ENCODE measurements at places on chromosomes 1 and 21.

DNA sequence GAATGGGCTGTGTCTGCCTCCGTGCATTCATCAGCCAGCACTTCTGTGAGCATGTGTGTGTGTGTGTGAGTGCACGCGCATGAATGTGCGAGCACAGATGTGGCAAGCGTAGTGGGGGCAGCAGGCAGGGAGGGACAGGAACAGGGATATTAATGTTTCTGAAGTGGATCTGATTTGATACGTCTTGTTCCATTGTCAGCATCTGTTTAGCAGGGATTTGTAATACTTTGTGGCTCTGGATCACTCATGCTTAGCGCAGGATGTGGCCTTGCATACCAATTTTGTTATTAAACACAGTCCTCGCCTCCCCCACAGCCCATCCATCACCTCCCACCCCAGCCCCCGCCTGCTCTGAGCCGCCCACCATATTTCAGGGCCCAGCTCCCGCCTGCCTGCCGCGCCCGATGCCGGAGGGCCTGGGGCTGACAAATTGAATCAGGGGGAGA, 52.4 kb downstream of the TMEM53 start:
- peak; percentile 22 for DNase-seq

GRCh38 chr1:45541193-45541592, 9.4 kb upstream of the AKR1A1 start:
- DNase-seq, result no peak

- no peak for DNase-seq
These were observed 48.5 kb downstream of the FH start for GRCh38 chr1:241470908-241471590.

DNA sequence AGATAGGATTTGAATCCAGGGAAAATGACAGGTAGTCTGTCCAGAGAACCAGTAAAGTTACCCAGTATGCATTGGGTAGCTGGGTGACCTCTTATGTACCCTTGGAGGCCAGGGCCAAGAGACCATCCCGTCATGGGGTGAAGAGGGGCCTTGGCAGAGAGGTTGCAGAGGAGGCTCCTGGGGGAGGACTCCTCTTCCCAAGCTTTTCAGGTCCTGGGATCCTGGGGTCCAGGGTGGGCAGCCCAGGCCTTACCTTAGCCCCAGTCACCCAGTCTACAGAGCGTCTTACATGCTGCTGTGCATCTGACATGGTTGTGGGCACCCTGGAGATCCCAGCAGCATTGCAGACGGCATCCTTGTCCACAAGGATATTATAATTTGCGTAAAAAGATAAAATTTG, 14.0 kb downstream of the PMF1 start:
- no peak for DNase-seq

DNA sequence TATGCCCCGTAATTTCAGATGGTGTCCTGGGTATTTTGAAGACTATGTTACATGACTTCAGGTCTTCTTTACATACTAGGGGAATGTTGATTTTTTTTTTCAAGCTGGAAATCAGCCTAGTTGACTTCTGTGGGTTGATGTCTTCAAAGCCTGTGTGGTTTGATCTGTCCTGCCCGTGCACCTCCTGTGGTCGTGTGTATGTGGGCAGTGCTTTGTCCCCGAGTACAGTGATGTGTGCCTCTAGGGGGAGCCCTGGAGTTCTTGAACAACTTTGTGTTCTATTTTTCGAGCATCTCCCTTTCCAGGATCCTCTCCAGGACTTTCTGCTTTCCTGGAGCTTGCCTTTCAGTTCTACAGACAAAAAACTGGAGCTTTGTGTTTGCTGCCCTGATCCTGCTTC, 28.9 kb downstream of the OBSCN start:
- DNase-seq, result peak; percentile 66

DNA sequence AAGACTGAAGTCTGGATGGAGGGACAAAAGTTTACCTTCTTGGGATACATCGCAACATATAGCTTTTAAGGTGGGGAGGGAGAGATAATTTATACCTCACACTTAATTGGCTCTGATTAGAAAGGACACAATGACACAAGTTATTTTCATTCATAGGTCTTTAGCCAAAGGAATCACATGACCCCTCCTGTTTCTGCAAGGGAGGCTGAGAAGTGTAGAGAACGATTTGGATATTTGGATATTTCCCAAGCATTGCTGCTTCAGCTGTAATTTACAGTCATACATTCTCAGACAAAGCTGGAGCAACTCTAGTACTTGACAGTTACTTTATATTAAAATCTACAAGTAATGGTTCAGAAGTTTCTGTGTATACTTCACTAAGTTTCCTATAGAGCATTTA, 24.2 kb downstream of the DAP3 start:
- no peak for DNase-seq

- no peak for DNase-seq
These were observed 6.3 kb downstream of the FHL3 start for GRCh38 chr1:37998913-37999429.

- DNase-seq, result peak; percentile 10
These were observed 21.3 kb upstream of the COL18A1 start for GRCh38 chr21:45383615-45384201.

DNA sequence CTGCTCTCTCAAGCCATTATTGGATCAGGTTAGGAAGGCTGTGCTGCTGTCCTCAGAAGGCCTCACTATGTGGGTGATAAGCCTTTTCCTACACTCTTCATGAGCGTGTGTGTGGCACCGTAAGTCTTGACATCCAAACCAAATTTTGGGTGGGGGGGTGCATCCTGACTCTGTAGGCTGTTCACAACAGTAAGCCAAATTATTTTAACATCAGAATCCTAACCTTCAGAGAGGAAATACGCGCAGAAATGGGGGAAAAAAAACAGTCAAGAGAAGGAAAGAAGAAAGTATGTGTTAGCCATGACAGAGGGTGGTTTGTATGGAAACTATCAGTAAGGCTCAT, 21.0 kb downstream of the STPG1 start:
- no peak for DNase-seq

DNA sequence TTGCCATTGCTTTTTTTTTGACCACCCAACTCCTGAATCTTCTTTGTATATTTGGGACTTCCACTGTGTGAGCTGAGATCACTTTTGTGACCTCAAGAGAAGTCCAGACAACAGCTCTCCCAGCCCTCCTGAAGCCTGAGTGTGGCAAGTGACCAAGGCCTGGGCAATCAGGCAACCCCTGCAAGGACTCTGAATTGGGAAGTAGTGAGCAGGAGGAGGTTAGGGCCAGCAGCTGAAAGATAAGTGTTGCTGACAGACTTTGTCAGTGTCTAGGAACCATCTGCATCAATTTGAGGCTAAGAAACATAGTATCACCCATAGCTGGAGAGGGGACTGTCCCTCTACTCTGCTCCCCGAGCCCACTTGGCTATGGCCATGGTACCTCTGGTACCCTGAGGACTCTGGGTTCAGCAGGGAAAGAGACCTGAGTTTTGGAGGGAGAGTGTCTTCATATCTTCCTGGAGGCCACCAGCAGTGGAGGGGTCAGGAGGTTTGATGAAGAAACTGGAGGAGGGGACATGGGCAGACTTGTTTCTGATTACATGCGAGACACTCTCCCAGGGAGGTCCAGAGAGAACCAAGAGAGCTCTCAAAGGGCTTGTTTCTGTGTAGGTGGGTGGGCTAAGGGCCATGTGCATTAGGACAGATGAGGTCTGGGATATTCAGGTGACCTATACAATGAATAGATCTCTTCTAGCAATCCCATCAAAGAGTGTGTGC, 147.0 kb upstream of the DNAH14 start:
- no peak for DNase-seq

GRCh38 chr1:150567341-150567716, 12.1 kb downstream of the MCL1 start:
- DNase-seq, result no peak

GRCh38 chr1:219666242-219666641, 53.3 kb upstream of the ZC3H11B start:
- no peak for DNase-seq

- no peak for DNase-seq
These were observed 27.9 kb downstream of the CACNA1S start for GRCh38 chr1:201084295-201084694.

DNA sequence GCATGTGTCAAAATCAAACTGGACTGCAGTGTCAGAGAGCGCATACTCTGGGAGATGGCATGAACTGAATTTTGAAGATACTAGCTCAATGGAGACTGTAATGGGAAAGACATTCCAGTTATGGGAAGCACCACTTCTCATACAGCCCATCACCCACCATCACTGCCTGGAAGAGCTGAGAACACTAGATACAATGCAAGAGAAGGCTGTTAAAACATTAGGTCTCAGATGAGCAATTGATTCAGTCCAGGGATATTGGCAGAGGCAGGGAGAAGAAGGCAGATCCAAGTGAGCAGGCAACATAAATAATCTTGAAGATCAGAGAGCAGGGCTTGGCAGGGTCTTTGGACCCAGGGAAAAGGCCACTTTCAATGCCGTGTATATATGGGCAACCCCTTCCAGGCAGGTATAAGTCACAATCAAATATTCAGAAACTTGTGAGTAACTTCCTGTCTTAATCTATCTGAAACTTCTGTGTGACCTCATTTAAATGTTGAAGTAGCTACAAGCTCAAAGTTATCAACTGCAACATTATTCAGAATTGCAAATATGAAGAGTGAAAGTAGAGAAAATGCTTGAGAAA, 290.3 kb upstream of the SGIP1 start:
- no peak for DNase-seq

DNA sequence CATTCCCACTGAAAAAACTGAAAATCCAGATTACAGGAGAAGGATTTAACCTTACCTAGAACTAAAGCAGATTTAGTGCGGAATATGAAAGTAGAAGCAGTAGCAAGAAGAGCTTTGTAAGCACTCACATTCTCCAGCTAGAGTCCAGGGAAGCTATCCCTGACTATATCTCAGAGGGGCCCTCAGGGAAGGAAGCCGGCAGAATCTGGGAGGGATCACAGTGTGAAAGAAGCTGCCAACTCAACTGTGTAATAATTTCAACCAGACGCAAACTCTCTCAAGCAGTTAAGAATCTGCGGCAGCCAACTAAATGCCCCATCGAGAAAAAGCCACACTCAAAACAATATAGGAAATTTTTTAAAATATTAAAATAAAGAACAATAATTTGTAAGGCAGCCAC, 163.8 kb downstream of the EIF4G3 start:
- peak; percentile 25 for DNase-seq

- no peak for DNase-seq
These were observed 28.6 kb upstream of the ZNF496 start for GRCh38 chr1:247360116-247360898.
